ENCODE measurements at places on chromosomes 1 and 21. TPM values are rescaled to one million over a fixed set of nuclear protein-coding genes. Genes with fewer than 3 reads are reported as not detected.

Gene CAMK2N1
- 0.18 TPM for total RNA-seq

- DNase-seq: no peak
Measured at GRCh38 chr1:56927986-56928385, 37.8 kb downstream of the C8B start.

- DNase-seq: no peak
Measured at GRCh38 chr1:231575472-231575871, 47.0 kb downstream of the TSNAX start.

DNA sequence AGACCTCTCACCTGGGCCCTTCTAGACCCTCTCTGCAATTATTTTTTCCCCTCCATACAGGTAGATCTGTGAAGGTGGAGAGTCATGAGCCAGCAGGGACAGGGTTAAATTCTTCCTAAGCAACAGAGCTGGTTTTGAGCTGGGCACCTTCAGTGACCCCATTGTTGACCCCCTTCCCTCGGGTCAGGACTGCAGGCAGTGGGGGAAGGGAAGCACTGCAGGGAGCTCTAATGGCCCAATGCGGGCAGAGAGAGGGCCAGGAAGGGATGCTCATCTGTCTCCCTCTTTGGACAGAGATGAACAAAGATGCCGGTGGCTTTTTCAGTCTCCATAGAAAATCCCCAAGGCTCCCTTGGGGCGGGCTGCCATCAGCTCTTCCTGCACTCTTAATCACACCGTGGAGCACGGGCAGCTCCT lies 21.4 kb downstream of the SOX13 start:
- no peak for DNase-seq

- DNase-seq: no peak
Measured at GRCh38 chr1:209900734-209901133, 37.3 kb upstream of the SYT14 start.

Gene MRPS14
- total RNA-seq: 36.9 TPM

DNA sequence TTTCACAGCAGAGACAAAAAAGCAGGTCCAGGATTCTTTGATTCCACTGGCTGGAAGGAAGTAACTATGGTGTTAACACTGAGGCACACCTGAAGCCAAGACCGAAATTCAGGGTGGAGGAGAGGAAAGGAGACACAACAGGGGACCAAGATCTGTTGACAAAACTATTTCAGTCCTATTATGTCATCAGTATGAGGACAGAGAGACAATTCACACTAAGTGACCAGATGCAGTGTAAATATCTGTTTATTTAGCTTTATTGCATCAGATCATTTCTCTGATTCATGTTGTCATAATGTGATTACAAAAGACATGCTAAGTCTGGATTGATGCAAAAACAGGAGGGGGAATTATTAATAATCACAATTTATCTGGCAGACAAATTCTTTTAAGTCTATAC lies 118.8 kb downstream of the SIPA1L2 start:
- DNase-seq: no peak

DNA sequence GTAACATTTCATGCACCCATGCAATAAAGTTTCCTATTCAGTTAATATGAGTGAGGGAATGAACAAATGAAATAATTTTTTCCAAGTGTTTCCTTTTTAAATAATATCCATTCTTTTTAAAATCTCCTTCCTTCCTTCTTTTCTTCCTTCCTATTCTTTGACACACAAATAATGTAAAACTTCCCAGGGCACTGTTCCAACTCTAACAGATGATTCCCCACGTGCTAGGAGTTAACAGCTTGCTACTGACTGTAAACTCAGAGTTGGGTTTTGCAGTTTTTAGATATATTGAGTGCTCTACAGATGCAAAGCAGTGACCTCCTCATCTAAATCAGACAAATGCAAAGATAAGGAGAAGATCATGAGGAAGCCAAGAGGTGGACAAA lies 54.0 kb upstream of the POU2F1 start:
- DNase-seq: no peak

DNA sequence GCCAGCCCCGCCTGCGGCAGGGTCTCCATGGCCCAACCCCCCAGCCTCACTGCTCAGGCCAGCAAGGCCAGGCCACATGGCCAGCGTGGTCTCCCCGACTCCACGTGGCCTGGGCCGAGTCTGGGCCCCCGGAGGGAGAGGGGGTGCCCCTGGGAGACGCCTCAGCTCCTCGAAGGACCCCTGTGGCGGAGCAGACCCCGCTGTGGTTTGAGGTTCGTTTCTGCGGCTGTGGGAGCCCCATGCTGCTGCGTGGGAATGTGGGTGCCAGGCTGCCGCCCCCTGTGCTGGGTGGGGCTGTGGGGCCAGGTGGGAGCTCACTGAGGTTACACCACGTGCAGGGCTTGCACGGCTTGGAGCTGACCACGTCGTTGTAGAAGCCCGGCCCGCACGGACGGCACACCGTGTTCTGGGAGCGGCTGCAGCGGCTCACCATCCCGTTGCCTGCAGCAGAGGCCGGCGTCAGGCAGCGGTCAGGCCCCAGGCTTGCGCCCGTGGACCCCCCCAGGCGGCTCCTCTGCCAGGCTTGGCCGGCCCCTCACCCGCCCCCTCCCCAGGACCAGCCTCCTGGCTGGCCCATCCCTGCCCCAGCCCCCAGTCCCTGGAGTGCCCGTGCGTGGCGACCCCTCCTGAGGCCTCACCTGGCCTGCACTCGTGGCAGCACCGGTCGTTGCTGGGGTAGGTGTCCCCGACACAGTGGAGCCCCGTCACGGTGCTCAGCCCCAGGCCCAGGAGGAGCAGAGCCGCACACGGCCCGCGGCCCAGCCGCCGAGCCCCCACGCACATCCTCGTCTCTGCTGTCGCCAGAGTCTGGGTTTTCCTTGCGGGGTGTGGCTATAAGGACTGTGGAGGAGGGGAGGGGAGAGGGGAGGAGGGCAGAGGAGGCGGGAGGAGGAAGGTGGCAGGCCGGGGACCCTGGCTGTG lies at the start of gene TNFRSF4:
Gene TNFRSF4, minus strand, starts transcription at position 809 of the 921 bp plus-strand sequence. Its CDS starts 26 bp downstream, at position 783.
- no peak for DNase-seq

Gene ADCY10
- total RNA-seq: 0.20 TPM

Gene FHL3
- 1.4 TPM for total RNA-seq
